DMS53 (cell line): ENCODE measurements at places on chromosomes 4 and X.
A peak's percentile ranks its signal among the peaks of the same experiment; 100 is the strongest.

DNA sequence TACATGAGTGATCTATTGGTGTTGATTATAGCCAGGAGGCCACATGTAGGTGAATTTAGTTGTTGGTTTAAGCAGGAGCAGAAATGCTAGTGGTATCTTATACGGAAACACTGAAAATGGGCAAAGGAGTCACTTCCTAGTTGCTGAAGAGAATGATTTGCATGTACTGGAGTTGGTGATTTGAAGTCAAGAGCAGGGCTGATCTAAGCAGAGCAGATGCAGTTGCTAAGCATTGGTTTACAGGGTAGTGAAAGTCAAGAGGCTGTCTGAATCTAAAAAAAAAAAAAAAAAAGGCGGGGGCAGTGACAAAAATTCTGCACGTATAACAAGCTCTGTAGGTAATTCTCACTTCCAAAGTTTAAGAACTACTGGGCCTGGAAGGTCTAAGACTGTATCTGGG lies 90.4 kb upstream of the HPRT1 start:
- peak; percentile 1 for DNase-seq

GRCh38 chr4:110751986-110752385 lies 129.1 kb upstream of the PITX2 start:
- DNase-seq = no peak

GRCh38 chr4:174217273-174218126 lies 66.0 kb downstream of the FBXO8 start:
- peak; percentile 59 for DNase-seq

- DNase-seq = peak; percentile 8
Observed at GRCh38 chr4:113435893-113436292, 325.6 kb downstream of the CAMK2D start.

- no peak for DNase-seq
Observed at GRCh38 chrX:113136836-113137235, 296.2 kb upstream of the AMOT start.

- no peak for DNase-seq
Observed at GRCh38 chrX:134717698-134718097, 59.4 kb upstream of the PLAC1 start.

DNA sequence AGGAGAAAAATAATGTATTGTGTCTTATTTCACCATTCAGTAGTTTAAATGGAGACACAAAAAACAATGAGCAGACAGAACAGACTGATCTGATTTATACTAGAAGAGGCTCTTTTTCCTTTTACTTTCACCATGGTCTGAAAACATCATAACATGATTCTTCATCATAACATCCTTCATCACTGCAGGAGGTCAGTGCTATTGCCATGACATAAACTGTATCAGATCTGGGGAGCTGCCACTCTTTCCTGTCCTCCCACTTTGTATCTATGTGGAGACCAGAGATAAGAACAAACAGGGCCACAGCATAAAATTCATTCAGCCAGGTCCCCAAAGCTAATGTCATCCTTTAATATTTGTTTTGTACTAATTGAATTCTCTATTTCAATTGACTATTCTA lies 25.2 kb downstream of the SOD3 start:
- DNase-seq = no peak

- DNase-seq = peak; percentile 59
Observed at GRCh38 chr4:109574443-109574850, 14.4 kb downstream of the MCUB start.

- DNase-seq = no peak
Observed at GRCh38 chrX:64169988-64170387, 35.5 kb downstream of the AMER1 start.

DNA sequence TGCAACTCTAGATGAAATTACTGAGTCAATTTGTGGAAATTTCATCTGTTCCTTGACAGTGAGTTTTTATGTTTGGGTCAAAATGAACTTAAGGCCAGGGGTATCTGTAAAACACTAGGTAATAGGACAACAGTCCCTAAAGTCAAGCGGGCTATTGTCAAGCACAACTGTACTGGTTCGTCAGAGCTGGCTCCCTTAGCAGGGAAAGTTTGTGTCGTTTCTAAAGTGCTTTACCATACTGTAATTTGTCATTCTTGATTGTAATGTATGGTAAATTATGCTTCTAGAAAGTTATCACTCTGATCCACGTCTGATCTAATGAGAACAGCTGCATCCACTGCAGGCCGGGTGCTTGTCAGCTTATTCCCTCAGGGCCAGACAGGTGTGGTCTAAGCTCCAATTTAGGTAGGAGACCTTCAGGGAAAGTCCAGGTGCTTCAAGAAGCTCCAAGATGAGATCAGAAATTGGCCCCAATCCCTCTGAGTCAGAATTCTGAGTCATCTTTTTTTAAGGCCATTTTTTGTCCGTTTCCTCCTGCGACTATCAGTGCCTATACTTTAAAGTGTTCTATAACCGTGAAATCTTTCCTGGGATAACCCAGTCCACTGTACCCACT lies 92.2 kb downstream of the PALLD start:
- DNase-seq = peak; percentile 42

DNA sequence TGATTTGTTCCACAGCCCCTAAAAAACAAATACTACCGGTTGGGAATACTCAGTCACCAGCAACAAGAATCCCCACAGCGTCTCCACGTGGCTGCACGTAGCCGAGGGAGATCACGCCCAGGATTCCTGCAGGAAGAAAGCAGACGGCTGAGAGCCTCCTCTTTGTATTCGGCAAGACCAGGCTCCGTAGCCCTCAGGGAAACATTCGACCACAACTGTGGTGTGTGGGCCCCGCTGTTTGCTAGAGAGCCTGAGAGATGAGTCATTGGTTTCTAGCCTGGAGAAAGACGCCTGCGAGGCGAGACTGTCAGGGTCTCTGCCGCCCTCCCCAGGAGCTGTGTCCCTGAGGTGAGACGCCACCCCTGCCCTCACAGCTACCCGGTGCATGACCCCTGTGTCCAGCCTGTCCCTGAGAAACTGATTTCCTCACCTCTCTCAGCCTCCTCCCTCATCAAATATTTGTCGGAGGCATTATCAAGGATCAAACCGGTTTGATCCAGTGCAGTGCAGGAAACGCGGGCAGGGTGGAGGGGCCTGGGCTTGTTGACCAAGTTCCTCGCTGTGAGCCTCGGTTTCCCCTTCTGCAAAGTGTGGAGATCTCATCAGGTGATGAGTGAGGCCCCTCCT lies 4.7 kb upstream of the S100P start:
- peak; percentile 97 for DNase-seq

- no peak for DNase-seq
Observed at GRCh38 chr4:55416176-55416575, 20.4 kb downstream of the TMEM165 start.

DNA sequence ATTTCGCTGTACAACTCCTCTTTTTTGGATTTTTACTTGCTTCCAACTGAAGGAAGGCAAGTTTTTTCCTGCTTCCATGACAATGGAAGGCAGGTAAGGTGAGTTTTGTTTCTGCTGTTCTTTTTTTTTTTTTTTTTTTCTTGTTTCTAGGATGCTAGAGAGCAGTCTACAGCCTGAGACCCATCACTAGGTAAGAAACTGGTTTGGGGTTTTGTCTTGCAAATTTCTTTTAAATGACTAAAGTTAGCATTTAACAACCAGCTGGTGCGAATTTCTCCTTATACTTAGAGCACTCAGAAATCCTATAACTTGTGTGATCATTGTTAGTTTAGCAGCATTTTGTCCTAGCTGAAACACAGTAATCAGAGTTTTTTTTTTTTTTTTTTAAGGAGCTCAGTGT lies 378.4 kb upstream of the CNKSR2 start:
- DNase-seq = no peak

GRCh38 chrX:121011254-121011653 lies 25.7 kb upstream of the CT47A1 start:
- no peak for DNase-seq

GRCh38 chrX:74344280-74344622 lies 40.3 kb downstream of the ZCCHC13 start:
- DNase-seq = no peak

DNA sequence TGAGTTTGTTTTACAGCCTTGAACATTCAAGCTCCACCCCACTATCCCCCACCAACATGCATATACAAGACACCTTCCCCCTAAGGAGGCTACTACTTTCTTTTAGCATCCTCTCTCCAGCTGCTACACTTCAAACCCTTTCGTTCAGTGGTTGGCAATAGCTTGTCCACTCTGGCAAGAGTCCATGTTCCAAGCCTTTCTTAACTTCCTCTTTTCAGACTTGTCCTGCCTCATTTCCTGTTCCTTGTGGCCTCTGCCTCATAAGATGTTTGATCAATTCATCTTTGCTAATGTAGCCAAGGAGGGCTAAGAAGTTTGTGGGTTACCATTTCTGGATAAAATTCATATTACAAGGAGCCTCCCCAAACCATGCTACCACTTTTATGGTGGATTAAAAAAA lies 20.8 kb upstream of the ZCCHC12 start:
- DNase-seq = no peak

- peak; percentile 87 for DNase-seq
Observed at GRCh38 chr4:742742-743311, 37.2 kb downstream of the PCGF3 start.

GRCh38 chrX:70613295-70613694 lies 168.7 kb downstream of the DLG3 start:
- no peak for DNase-seq

- DNase-seq = no peak
Observed at GRCh38 chrX:123745511-123745910, 12.7 kb upstream of the THOC2 start.

GRCh38 chrX:28787206-28787605 lies 200.0 kb downstream of the IL1RAPL1 start:
- peak; percentile 8 for DNase-seq

DNA sequence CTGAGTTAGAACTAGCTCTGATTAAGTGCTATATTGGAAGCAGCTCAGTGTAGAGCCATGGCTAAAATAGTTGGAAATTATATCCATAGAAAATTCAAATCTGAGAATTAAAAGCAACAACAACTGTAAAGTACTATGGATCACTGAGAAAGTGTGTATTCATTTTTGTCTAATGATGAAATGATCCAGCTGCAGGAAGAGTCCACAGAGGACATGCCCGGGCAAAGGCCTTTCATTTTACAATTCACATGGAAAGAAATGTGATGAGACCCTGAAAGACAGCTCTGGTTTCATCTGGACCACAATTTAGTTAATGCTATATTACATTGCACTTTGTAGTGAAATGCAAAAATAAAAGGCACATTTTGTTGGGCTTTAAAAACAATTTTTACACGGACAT lies 196.8 kb upstream of the FAT1 start:
- no peak for DNase-seq

DNA sequence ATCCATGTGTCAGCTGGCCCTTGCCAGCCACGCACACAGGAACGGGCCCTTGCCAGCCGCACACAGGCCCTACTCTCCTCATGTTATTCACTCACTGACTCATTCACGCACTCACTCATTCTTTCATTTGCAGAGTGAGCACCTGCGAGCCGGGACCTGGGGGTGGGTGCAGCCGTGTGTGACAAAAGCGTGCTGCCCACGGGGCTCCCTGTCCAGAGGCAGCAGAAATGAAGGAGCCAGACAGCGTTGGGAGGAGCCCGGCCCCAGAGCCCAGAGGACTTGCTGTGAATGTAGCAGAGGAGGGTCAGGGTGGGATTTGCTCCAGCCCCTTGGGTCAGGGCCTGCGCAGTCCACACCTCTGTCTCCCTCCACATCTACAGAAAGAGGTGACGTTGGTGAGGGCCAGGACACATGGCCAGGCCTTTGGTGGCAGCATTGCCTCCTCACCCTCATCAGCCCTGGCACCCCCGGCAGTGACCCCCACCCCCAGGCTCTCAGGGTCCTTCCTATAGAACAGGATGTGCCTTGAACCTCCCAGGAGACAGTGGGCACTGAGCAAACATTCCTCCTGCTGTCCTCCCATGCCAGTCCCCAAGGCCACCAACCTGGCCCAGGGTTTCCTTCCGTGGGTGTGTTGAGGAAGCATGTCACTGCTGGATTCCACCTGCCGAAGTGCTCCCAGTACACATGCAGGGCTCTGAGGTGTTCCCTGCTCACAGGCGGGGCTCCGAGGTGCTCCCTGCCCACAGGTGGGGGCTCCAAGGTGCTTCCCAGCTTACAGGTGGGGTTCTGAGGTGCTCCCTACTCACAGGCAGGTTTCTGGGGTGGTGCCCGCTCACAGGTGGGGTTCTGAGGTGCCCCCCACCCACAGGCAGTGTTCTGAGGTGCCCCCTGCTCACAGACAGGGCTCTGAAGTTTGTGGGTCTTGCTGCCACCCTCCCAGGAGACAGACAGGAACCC lies 105.7 kb downstream of the HMX1 start:
- no peak for DNase-seq
